ENCODE measurements at places on chromosomes 3 and 15. TPM values are rescaled to one million over a fixed set of nuclear protein-coding genes. Genes with fewer than 3 reads are reported as not detected.
A peak's percentile ranks its signal among the peaks of the same experiment; 100 is the strongest.

- no peak overlapping the region for H3K4me3 ChIP-seq
- no peaks in the 10 kb centered on the region for H3K27me3 ChIP-seq
- no peak overlapping the region for H3K27ac ChIP-seq
- H3K36me3 ChIP-seq = no peaks in the 10 kb centered on the region
These were observed 67.7 kb downstream of the MGLL start for GRCh38 chr3:127754411-127755304.

DNA sequence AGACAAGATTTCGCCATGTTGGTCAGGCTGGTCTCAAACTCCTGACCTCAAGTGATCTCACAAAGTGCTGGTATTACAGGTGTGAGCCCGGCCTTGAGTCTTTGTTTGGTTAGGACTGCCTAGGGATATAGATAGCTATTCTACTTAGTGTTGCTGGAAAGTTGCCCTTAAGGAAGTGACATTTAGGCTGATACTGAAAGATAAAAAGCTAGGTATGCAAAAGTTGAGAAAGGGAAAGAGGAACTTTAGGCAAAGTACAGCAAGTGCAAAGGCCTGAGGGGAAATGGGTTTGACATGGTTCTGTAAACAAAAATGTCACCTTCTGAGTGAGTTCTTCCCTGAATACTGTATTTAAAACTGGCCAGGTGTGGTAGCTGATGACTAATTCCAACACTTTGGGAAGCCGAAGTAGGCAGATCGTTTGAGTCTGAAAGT is 111.5 kb downstream of the ZNF609 start:
- no peak overlapping the region for H3K27ac ChIP-seq
- DNase-seq = no peak
- H3K36me3 ChIP-seq = no peaks in the 10 kb centered on the region
- H3K4me3 ChIP-seq = no peak overlapping the region
- H3K4me1 ChIP-seq = peaks cover 52% of the 10 kb centered on the region

DNA sequence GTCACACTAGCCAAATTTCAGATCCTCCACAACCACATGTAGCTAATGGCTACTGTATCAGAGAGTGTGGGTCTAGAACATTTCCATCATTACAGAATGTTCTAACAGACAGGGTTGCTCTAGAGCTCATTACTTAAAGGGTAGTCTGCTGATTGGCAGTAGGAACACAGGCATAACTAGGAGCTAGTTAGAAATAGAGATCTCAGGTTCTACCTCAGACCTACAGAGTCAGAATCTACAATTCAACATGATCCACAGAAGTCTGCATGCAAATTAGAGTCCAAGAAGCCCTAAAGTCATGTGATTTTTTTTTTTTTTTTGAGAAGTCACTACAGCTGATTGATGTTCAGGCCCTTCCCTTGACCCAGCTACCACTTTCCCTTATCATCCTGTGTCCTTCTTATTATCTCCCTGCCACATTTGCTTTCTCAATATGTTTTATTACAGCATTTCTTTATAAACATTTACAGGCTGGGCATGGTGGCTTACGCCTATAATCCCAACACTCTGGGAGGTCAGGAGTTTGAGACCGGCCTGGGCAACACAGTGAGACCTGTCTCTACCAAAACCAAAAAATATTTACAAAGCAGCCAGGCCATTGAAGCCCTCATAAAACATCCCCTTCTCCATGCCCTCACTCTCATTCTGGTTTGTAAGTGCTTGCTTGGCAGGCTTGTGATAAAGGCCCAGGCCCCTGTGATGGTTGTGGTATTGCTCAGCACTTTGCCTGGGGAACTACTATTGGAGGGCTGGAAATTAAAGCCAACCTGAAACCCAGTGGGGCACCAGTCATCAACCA is 3.8 kb upstream of the ABHD5 start:
- H3K4me3 ChIP-seq = no peak overlapping the region
- H3K27me3 ChIP-seq = no peaks in the 10 kb centered on the region
- H3K27ac ChIP-seq = no peak overlapping the region
- no peak for DNase-seq
- no peaks in the 10 kb centered on the region for H3K36me3 ChIP-seq
- H3K4me1 ChIP-seq = peaks cover 13% of the 10 kb centered on the region

DNAH12 gene
- total RNA-seq = not detected

LTK gene
- total RNA-seq = not detected

RTP1 gene
- total RNA-seq = not detected

ACOX2 gene
- 28.9 TPM for total RNA-seq

GRCh38 chr3:76566211-76566534 is 473.7 kb upstream of the ROBO2 start:
- no peaks in the 10 kb centered on the region for H3K4me1 ChIP-seq
- H3K36me3 ChIP-seq = no peaks in the 10 kb centered on the region
- no peak for DNase-seq

- H3K4me3 ChIP-seq = peak overlapping the region; percentile 92
- peak overlapping the region; percentile 97 for H3K27ac ChIP-seq
- no peaks in the 10 kb centered on the region for H3K27me3 ChIP-seq
These were observed 1.1 kb downstream of the ZBTB47 start for GRCh38 chr3:42654331-42655201.

PODXL2 gene
- total RNA-seq = 1.9 TPM

NDN gene
- total RNA-seq = 40.7 TPM

SPINT1 gene
- 2.8 TPM for total RNA-seq

DNA sequence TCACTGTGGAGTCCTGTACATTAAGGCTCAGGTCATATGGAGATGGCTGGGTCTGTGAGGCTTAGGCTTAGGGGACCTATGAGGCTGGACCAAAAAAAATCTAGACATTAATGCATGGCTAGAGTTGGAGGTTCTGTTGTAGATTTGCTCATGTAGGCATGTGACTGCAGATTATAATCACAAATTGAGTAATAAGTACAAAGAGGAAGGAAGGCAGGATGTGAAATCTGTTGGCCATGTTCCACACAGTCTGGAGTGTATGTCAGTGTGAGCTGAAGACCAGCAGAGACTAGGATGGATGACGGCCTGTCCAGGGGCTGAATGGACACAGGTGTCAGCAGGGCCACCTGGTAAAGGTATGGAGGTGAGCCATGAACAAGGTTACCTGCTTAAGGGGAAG is at the start of gene ST3GAL6:
TSS of gene ST3GAL6 (plus strand) at position 265 of the 400 bp plus-strand sequence. CDS start 5,101 bp downstream, outside the sequence.
- H3K36me3 ChIP-seq = no peaks in the 10 kb centered on the region
- H3K4me3 ChIP-seq = no peak within 1 kb of the TSS
- peak within 1 kb of the TSS; percentile 46 for H3K27ac ChIP-seq
- H3K27me3 ChIP-seq = no peaks in the 10 kb centered on the region
- DNase-seq = no peak
- H3K4me1 ChIP-seq = peaks cover 14% of the 10 kb centered on the region

- H3K27ac ChIP-seq = no peak overlapping the region
- DNase-seq = no peak
- no peaks in the 10 kb centered on the region for H3K4me1 ChIP-seq
- no peaks in the 10 kb centered on the region for H3K27me3 ChIP-seq
- H3K4me3 ChIP-seq = no peak overlapping the region
These were observed 28.4 kb downstream of the CHCHD6 start for GRCh38 chr3:126732281-126733060.

ARHGEF26 gene
- 126 TPM for total RNA-seq

DNA sequence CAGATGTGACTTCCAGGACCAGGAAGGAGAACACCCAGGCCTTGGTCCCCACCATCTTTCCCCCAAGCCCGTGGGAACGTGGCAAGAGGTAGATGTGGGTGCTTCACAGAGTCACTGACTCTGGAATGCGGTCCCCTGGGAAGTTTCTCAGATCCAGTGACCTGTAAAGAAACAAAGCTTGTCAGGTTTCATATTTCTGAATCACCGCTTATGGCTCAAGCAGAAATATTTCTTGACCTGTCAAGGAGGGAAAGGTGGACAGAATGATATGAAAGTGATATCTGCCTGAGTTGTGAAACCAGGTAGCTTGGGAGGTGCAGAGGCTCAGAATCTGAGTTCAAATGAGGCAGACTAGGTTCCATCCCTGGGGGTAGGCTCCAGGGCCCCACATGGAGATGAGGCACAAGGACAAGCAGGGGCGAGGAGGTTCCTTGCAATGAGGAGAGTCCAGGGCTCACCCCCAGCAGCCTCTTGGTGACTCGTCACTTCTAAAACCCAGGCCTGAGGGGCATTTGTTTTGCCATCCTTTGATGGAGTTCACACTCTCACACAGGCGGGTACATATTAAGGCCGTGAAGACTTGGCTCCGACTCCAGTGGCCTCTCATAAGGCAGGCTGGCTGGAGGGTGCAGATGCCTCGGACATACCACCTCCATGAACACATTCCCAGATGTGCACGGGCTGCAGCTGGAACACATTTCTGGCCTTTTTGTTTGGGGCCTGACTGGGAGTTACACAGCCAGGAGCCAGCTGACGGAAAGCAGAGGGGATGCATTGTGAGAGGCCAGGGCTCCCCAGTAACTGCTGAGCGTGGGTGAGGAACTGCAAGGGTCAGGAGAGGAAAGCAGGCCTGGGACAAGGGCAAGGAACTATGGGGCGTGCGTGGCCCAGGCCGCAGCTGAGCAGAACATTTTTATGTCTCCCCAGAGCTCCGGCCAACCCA is 1.3 kb downstream of the CILP start:
- no peaks in the 10 kb centered on the region for H3K27me3 ChIP-seq
- no peak overlapping the region for H3K27ac ChIP-seq
- H3K4me1 ChIP-seq = peaks cover 18% of the 10 kb centered on the region

GRCh38 chr3:187213616-187214015 is 16.3 kb downstream of the RTP1 start:
- H3K36me3 ChIP-seq = no peaks in the 10 kb centered on the region
- no peak overlapping the region for H3K4me3 ChIP-seq
- no peaks in the 10 kb centered on the region for H3K27me3 ChIP-seq
- H3K4me1 ChIP-seq = peaks cover 39% of the 10 kb centered on the region

GRCh38 chr3:196108075-196108743 is 26.3 kb upstream of the TFRC start:
- H3K36me3 ChIP-seq = no peaks in the 10 kb centered on the region
- no peak for DNase-seq
- no peak overlapping the region for H3K4me3 ChIP-seq
- H3K27me3 ChIP-seq = no peaks in the 10 kb centered on the region
- no peaks in the 10 kb centered on the region for H3K4me1 ChIP-seq

PGBD4 gene
- 1.2 TPM for total RNA-seq

GNB5 gene
- total RNA-seq = 42.4 TPM

BNC1 gene
- total RNA-seq = 0.19 TPM

GRCh38 chr3:54917174-54917573 is 10.7 kb downstream of the LRTM1 start:
- DNase-seq = no peak
- no peak overlapping the region for H3K27ac ChIP-seq
- no peaks in the 10 kb centered on the region for H3K27me3 ChIP-seq
- no peaks in the 10 kb centered on the region for H3K4me1 ChIP-seq
- H3K36me3 ChIP-seq = no peaks in the 10 kb centered on the region
- no peak overlapping the region for H3K4me3 ChIP-seq
